ENCODE measurements at places on chromosomes 4 and X.

DNA sequence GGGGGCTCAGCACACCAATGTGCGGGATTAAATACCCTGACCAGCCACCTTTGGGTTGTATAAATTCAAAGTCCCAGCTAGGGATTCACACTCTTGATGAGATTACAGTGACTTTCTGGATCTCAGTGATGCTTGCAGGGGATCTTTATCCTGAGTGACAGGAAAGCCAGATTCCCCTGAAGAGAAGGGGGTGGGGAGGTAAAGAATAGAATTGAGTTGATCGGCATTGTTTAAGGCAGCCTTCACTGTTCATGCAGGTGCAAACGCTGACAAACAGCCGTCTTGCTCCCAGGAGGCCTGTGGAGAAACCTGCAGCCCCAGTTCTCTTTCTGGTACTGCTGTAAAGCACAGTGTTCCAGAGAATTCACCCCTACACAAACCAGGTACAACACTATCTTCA lies 19.0 kb downstream of the CXXC4 start:
- no peak for DNase-seq

GRCh38 chrX:12951595-12951975 lies 23.3 kb upstream of the TMSB4X start:
- DNase-seq = no peak

- DNase-seq = no peak
Observed at GRCh38 chr4:37719021-37719420, 32.8 kb upstream of the RELL1 start.

DNA sequence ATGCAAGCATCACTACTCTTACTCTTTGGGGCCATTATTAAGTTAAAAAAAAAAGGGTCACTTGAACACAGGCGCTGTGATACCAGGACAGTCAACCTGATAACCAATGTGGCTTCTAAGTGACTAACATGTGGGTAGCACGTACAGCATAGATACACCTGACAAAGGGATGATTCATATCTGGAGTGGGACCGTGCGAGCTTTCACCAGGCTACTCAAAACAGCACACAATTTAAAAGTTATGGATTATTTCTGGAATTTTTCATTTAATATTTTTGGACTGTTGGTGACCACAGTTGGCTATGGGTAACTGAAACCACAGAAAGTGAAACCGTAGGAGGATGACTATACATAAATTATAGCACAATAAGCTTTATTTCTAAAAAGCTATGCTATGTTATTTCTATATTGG lies 113.8 kb upstream of the STIM2 start:
- peak; percentile 32 for DNase-seq

DNA sequence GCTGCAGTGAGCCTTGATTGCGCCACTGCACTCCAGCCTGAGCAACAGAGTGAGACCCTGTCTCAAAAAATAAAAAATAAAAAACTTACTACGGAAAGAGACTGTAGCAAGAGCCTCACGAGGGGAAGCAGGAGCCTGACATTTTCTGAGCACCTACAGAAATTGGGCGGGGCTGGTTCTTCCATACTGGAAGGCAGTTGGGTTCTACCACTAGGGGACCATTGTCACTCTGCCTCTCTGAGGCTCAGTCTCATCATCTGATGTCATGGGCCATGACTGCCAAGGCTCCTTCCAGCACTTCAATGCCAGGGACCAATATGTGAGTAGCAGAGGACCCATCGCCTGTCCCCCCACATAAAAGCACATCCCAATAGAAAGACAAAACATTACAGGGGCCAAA lies 8.2 kb downstream of the SH3KBP1 start:
- DNase-seq = no peak

DNA sequence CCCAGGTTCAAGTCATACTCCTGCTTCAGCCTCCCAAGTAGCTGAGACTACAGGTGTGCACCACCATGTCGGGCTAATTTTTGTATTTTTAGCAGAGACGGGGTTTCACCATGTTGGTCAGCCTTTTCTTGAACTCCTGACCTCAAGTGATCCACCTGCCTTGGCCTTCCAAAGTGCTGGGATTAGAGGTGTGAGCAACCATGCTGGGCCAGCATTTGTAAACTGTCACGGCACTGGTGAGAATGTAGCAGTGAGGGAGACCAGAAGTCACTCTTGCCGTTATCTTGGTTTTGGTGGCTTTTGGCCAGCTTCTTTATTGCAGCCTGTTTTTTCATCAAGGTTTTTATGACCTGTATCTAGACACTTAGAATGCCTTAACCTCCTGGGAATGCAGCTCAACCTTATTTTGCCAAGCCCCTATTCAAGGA lies 22.4 kb downstream of the PCDH18 start:
- DNase-seq = no peak

- DNase-seq = no peak
Observed at GRCh38 chr4:77599378-77599777, 6.2 kb upstream of the CXCL13 start.

DNA sequence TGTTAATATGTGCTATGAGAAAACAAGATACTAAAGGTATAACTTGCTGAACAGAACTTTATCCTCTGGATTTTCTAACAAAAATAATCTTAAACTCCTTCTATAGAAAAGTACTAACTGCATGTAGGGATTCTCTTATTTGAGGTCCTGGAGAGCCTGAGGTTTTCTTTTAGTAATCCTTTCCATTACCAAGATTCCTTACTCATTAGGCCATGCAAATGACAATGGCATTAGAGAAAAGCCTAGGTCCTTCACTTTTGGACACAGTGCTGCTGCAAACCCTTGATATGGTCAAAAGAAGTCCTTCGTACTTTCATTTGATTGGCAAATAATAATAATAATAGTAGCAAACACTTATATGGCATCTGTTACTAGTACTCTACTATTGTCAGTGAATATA lies 3.2 kb downstream of the MMRN1 start:
- no peak for DNase-seq

- no peak for DNase-seq
Observed at GRCh38 chrX:39063037-39063436, 261.8 kb downstream of the MID1IP1 start.

DNA sequence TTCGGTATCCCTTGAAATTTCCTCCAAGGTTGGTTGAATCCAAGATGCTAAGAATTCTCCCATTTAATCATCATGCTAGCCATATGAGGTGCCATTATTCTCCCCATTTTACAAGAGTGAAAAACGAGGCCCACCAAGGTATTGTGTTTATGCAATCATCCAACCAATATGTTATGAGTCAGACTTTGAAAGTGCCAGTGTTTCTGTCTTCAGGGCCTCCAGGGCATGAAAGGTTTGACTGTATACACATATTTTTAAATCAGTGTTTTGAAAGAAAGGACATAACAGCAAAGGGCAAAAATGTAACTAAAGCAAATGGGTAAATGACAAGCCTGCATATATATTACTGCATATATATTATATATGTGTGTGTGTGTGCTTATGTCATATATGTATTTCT lies 541.2 kb upstream of the SMIM31 start:
- no peak for DNase-seq

DNA sequence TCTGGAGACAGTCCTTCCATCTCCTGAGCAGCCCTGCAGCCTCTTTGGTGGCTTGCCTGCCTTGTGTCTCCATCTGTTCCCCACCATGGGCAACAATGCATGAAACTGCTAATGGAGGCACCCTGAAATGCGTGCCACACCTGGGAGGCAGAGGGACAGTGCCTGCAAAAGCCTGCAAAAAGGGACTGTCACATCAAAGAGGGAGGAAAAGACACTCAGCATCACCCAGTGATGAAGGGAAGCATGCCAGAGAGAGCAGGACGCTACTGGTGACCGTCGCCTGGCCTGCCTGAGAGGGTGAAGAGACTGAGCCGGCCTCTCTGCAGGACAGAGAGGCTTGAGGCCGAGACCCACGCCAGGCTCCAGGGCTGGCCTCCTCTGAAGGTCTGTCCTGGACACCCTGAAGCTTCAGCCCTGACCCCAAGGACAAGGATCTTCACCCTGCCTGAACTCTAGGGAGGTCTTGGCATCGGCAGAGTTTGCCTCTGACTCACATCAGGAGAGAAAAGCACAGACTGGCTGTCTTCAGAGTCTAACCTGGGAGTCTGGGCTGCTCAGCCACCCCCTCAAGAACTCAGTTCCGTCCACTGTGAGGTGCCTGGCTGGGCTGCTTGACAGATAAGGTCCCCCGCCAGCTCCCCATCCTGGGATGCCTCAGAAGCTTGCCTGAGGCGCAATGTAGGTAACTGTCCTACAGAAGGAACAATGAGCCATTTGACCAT lies 8.1 kb downstream of the ACSL1 start:
- DNase-seq = no peak

DNA sequence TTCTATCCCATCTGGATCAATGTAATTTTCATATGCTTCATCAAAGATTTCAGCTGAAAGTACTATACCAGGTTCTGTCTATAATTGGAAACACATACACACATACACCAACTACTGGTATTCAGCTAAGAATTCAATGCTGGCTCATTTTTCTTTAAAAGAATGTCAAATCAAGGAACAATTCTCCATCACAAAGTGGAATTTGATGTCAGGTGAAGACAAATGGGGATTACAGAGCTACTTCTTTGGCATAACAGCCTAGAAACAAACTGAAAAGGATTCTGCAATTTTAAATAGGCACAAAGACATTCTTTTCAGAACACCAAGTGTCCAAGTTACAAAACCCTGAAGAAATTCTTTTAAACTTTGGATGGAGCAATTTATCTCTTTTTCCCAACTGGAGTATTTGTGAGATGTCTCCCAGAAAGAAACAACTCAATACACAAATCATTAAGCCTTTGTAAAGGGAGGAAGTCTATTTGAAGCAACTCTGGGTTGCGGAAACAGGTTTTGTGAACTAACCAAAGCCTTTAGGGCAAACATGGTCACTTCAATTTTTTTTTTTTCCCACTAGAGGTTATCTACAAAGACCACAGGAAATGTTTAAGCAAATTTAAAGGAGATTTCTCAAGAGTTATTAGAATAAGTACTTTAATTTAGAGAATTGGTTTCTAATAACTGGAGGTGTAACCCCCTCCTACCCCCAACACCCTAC lies 1.9 kb upstream of the FAM9C start:
- DNase-seq = no peak

GRCh38 chr4:15457406-15458201 lies 12.1 kb upstream of the CC2D2A start:
- no peak for DNase-seq

DNA sequence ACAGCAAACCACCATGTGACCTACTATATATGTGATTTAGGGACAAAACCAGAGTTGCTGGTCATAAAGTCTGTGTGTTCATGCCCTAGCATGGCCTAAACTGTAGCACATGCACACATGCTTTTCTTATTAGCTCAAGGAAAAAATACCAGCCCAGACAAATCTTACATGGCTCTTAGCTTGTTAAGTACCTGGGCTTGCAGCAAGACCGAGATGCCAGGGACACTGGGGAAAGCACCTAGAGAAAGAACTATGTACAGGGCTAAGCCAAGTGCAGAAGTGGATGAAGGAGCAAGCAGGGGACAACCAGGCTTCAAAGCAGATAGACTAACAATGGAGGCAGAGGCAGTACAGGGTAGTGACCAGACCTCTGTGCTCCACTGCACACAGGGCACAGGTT lies 3.4 kb upstream of the GABRE start:
- DNase-seq = no peak

- no peak for DNase-seq
Observed at GRCh38 chr4:3471098-3471760, 8.1 kb downstream of the DOK7 start.

- no peak for DNase-seq
Observed at GRCh38 chrX:46739736-46740135, 19.2 kb downstream of the SLC9A7 start.

DNA sequence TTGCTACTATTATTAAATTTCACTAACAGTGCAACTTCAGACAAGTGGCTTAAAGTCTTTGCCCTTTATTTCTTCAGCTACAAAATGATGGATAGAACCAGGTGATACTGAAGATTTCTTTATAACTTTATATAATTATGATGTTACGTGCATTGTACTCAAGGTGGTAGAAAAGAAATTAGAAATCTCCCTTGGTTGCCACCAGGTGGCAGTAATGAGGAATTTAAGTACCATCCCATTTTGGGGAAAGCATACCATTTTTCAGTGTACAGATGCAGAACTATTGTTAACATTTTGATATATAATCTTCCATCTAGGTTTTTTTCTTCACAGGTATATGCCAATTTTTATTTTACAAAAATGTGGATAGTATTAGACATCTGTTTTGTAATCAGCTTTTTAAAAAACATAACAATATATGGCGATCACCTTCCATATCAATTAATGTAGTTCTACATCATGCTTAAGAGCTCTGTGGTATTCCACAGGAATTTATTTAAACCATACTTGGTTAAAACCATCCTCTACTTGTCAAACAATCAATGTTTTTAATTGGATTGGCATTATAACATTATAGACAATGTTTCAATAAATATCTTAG lies 37.7 kb upstream of the RAB33B start:
- no peak for DNase-seq

GRCh38 chr4:72945719-72946336 lies 123.7 kb downstream of the COX18 start:
- DNase-seq = no peak

DNA sequence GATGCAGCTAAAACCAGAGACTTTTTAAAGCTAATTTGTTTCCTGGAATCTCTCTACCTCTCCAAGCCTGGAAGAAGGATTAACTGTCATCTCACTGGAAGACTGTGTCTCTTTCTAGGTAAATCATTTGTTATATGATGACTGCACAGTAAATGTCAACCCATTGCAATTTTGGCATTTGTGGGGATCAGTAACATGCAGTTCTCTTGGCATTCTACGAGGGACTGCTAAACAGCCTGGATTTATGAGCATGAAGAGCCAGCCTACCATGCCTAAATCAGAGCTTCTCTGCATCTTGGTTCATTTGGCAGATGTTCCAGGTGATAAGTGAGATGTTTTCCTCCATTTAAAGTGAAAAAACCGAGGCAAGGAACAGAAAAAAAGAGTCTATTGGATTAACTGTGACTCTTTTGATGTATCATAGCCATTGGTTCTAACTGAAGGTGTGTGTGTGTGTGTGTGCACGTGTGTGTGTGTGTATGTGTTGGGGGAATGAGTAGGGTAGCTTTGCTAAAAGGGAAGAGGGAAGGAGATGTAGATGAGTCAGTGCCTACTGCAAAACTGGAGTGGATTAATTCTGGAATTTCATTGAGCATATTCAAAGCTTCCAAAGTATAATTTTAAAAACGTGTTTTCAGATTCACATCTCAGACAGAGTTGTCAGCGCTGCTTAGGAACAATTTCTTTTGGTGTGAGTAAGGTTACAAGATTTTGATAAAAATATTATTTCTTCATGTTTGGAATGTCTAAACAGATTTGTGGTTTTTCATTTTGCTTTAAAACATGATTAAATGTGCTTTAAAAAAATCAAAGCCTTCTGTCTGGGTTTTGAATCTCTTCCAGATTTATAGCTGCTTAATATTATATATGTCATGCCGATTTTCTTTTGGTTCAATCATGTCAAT lies 123.2 kb upstream of the LNX1 start:
- no peak for DNase-seq
